Retina (tissue), 1 donor: ENCODE measurements at places on chromosomes 4 and X.

GRCh38 chr4:11954093-11954492 lies 525.4 kb upstream of the HS3ST1 start:
- no peak for DNase-seq

- no peak for DNase-seq
These were observed 31.4 kb upstream of the FHL1 start for GRCh38 chrX:136115904-136116297.

- DNase-seq: no peak
These were observed 36.7 kb upstream of the TMEM164 start for GRCh38 chrX:109966246-109966645.

- no peak for DNase-seq
These were observed 73.2 kb downstream of the NFKB1 start for GRCh38 chr4:102574317-102574716.

DNA sequence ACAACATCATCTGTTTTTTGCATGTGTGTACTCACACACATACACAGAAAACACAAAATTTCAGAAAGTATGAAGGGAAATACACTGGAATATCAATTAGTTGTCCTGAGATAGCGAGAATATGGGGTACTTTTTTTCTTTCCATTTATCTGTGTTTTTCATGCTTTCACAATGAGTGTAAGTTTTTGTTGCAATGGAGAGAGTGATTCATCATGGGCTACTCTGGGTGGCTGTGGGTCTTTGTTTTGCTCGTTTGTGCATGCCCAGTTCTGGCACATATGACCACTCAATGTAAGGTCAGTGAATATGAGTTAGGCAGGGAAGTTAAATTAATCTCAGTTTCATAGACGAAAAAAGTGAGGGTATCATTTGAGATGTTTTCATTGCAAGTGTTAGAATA lies 26.9 kb downstream of the XK start:
- DNase-seq: no peak

DNA sequence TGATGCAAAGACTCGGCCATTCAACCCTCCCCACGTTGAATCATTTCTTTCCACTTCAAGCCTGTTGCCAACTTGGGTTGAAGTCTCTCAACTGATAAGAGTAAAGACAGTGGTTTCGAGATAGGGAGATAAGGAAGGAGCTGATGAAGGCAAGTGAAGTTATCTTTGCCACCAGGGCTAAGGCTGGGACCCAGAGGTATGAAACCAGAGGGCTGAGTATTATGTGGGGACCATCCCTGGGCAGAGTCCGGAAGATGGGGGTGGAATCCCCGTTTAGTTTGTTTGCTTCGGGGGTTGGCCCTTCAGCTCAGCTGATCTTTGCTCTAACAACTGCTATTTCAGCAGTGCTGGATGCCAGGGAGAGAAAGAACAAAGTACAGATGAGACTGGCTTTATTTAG lies 2.3 kb upstream of the XPNPEP2 start:
- DNase-seq: no peak
